ENCODE measurements at places on chromosomes 1 and 21.

DNA sequence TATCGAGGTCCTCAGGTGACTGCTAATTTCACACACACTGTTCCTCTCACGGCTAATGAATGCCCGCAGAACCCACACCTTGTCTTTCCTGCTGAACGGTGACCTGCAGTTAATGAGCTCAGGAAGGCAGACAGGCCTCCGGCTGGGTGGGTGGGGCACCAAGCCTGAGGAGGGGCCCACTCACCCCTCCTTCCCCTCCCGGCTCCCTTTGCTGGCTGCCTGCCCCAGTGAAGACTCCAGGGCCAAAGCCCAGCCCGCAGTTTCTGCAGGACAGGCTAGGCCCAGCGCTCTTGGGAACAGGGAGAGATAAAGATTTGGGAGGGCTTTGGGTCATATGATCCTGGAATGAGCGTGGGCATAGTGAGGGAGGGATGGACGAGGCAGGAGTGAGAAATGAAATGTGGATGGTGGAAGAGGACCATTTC, 26.4 kb downstream of the FOXO6 start:
- no peak for DNase-seq

DNA sequence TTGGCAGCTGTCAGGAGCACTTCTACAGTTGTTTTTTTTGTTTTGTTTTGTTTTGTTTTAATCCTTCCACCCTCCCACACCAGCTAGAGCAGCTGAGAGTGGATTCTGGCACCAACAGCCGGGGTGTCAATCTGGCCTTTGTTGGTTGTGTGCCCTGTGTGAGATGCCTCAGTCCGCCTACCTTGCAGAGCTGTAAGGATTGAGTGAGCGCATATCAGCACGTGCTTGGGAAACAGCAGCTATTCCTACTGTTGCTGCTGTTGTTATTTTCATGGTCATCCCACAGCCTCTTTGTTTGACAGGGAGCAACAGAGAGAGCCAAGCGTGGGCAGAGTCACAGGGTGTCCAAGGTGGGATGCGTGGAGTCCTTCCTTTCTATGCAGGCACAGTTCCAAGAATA, 50.4 kb downstream of the PGBD5 start:
- DNase-seq = no peak

DNA sequence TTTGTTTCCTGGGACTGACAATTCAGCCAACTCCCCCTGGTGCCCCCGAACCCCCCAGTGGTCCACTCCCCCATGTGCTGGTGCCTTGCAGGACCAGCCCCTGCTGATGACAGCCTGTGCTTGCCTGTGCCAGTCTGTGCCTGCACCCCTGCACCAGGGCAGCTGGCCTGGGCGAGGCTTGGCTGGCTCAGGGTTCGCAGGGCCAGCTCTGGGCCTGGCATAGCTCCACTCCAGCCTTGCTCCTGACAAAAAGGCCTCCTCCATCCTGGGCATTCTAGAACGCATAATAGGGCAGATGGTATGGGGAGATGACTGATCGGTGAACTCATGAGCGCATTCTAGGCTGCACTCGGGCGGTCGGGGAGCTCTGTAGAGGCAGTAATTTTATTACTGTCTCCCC, 5.4 kb downstream of the CNTN2 start:
- no peak for DNase-seq

GRCh38 chr1:185427264-185427663, 110.2 kb upstream of the IVNS1ABP start:
- no peak for DNase-seq

All from stimulated activated CD4-positive, alpha-beta T cell treated with anti-CD3 and anti-CD28 coated beads, Interleukin-4, amount 100 ng/mL, for 1 hour (primary cell).